ENCODE measurements at places on chromosomes 7 and 10. TPM values are rescaled to one million over a fixed set of nuclear protein-coding genes. Genes with fewer than 3 reads are reported as not detected.

Gene ABCC2
- 6.8 TPM for total RNA-seq

Gene CAV1
- 49.2 TPM for total RNA-seq

Gene SCART1
- total RNA-seq = 0.89 TPM

Gene AASS
- 6.1 TPM for total RNA-seq

Gene SPDYE8
- not detected for total RNA-seq

Gene NODAL
- total RNA-seq = not detected

Gene SPDYE2
- not detected for total RNA-seq

Gene RBM20
- total RNA-seq = 0.29 TPM

Gene ALOX5
- total RNA-seq = 19.6 TPM

Gene FAM25C
- total RNA-seq = not detected

Gene ZFYVE27
- 34.9 TPM for total RNA-seq

Gene CC2D2B
- not detected for total RNA-seq

Gene OR2A12
- total RNA-seq = not detected

Gene ARMS2
- not detected for total RNA-seq

Gene RNF133
- total RNA-seq = 11.6 TPM

Gene TUBB8
- total RNA-seq = not detected

Gene ATP5MK
- 550 TPM for total RNA-seq

Gene LCOR
- 23.3 TPM for total RNA-seq

Gene NPY
- total RNA-seq = not detected

Gene TMEM139
- total RNA-seq = 0.89 TPM

Gene CNPY1
- 0.18 TPM for total RNA-seq

Gene IFIT3
- 7.5 TPM for total RNA-seq

Gene CTNNA3
- total RNA-seq = 9.8 TPM

Gene CLDN12
- 26.3 TPM for total RNA-seq

Gene FAM149B1
- total RNA-seq = 10.4 TPM

Gene C7orf33
- not detected for total RNA-seq

Gene ADRA2A
- total RNA-seq = 0.72 TPM

Gene CFTR
- total RNA-seq = not detected

Gene COPG2
- total RNA-seq = 7.8 TPM

Gene CHN2
- total RNA-seq = 47.8 TPM

Gene SPAM1
- not detected for total RNA-seq

Gene YAE1
- total RNA-seq = 33.0 TPM

Gene LRWD1
- total RNA-seq = 21.4 TPM

Gene ITIH5
- total RNA-seq = 10.4 TPM

Gene AGAP3
- total RNA-seq = 342 TPM

Gene PNLIP
- not detected for total RNA-seq

Gene NPC1L1
- total RNA-seq = not detected

Gene TDRD1
- total RNA-seq = 7.6 TPM

Gene AMPH
- 2.2 TPM for total RNA-seq

Gene SPDYE9
- not detected for total RNA-seq

Gene SFTPA1
- total RNA-seq = 525 TPM

Gene HOXA2
- 0.89 TPM for total RNA-seq

Gene LRRN3
- not detected for total RNA-seq

Gene EPDR1
- total RNA-seq = 11.7 TPM

Gene ZNF33A
- total RNA-seq = 56.5 TPM

Gene PRSS2
- 1.3 TPM for total RNA-seq

Gene SPACDR
- 2.3 TPM for total RNA-seq

Gene NUP205
- 13.4 TPM for total RNA-seq

Gene EXOC6
- total RNA-seq = 21.3 TPM

Gene DOCK4
- 18.8 TPM for total RNA-seq
